Substantia nigra (tissue), 51 donors: ENCODE measurements at places on chromosomes 16 and 17.

- no peak for DNase-seq
Measured at GRCh38 chr17:44961921-44962350, 6.2 kb downstream of the C1QL1 start.

GRCh38 chr16:12502676-12503075 lies 301.0 kb downstream of the CPPED1 start:
- no peak for DNase-seq

DNA sequence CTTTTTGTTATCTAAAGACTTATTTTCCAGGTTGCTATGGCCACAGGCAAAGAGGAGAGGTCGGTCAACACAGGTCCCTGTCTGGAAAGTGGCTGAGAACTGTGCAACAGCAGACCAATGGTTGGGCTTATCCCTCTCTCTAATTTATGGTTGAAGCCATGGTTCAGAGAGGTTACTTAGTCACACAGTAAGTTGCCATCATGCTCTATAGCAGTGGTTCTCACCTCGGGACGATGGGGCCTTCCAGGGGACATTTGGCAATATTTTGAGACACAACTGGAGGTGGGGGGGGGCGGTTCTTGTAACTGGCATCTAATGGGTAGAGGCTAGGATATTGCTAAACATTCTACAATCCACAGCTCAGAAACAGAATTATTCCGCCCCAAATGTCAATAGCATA lies 842 bp upstream of the LDAF1 start:
- DNase-seq, result no peak

GRCh38 chr17:48726114-48726915 lies 2.2 kb downstream of the HOXB13 start:
- no peak for DNase-seq

DNA sequence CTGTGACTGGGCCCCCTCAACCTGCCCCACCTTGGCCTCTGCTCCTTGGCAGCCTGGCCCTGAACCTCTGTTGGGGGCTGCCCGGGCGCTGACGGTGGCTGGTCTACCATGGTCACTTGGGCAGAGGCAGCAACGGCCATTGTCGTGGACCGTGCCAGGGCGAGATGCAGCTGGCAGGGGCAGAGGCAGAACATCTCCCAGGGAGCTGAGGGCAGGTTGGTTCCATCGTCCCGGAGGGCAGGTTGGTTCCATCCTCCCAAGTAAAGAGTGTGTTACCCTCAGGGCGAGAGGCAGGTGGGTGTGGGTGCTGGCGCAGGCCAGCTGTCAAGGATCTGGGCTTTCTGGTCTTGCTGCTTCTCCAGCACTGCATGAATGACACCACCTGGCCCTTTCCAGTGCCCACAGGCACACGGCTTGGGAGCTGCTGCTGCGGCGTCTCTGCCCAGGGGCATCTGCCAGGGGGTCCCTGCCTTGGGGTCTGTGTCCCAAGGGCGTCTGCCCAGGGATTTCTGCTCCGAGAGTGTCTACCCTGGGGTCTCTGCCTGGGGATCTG lies 12.0 kb downstream of the ACSF3 start:
- no peak for DNase-seq

GRCh38 chr17:15323131-15323530 lies 18.3 kb downstream of the TEKT3 start:
- DNase-seq, result no peak

DNA sequence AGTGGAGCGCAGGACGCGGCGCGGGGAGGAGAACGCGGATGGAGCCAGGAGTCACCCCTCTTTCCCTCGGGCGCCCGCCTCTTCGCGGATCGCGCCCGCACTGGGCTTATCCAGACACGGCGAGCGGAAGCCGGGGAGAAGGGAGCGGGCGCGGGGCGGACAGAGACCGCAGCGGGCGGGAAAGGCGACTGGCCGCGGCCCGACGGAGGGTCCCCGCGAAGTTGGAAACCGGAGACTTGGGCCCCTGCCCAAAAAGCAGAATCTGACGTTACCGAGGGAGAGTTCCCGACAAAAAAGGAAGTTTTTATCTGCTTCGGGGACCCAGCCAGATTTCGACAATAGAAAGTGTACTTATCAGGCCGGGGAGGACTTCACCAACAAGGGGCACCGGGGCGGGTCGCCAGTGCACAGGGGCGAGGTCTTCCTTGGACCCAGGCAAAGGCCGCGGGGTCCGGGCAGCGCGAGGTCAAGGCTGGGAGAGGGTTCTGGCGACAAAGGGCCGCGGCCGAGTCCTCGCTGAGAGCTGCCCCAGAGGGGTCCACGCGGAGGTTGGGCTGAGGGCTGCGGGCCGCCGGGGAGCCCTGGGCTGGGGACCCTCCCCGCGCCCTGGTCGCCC lies 519 bp downstream of the ST6GALNAC2 start:
- DNase-seq, result no peak

GRCh38 chr16:52914428-52914827 lies 138.3 kb downstream of the CHD9NB start:
- DNase-seq, result no peak

DNA sequence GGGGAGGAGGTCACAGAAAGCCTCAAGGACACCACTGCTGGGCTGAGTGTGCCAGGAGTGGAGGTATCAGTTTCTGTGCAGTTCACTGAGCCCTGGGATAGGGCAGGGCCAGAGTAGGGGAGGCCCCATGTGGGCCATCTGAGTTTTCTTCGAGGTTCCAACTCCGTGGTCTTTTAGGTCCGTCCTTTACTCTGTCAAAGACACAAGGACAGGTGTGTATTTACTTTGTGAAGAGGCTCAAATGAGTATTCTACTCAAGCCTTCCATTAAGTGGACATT lies 59.5 kb downstream of the USP22 start:
- DNase-seq, result no peak

GRCh38 chr17:74578979-74579378 lies 11.7 kb upstream of the CD300H start:
- no peak for DNase-seq

DNA sequence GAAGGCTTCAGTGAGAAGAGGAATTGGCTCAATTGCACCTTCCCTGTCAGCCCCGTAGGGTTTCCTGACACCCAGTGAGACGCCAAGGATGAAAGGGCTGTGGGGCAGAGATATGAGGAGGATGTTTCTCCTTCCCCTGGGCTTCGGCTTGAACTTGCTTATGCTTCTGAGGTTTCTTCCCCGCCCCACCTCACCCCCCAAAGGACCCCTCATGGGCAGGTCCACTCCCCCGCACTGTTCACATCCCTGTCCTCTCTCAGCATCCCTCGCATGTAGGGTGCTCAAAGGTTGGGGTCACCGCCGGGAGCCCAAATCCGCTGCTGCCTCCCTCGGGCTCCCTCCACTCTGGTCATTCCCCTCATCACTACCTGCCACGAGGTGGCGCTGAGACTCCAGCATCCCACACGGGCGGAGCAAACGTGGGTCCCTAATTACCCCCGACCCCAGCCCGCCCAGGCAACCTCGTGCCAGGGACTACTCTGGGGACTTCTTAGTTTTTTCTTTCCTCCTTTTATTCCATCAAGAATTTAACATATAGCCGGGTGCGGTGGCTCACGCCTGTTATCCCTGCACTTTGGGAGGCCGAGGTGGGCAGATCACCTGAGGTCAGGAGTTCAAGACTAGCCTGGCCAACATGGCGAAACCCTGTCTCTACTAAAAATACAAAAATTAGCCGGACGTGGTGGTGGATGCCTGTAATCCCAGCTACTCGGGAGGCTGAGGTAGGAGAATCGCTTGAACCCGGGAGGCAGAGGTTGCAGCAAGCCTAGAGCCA lies 3.3 kb upstream of the TRARG1 start:
- DNase-seq, result peak; percentile 4

DNA sequence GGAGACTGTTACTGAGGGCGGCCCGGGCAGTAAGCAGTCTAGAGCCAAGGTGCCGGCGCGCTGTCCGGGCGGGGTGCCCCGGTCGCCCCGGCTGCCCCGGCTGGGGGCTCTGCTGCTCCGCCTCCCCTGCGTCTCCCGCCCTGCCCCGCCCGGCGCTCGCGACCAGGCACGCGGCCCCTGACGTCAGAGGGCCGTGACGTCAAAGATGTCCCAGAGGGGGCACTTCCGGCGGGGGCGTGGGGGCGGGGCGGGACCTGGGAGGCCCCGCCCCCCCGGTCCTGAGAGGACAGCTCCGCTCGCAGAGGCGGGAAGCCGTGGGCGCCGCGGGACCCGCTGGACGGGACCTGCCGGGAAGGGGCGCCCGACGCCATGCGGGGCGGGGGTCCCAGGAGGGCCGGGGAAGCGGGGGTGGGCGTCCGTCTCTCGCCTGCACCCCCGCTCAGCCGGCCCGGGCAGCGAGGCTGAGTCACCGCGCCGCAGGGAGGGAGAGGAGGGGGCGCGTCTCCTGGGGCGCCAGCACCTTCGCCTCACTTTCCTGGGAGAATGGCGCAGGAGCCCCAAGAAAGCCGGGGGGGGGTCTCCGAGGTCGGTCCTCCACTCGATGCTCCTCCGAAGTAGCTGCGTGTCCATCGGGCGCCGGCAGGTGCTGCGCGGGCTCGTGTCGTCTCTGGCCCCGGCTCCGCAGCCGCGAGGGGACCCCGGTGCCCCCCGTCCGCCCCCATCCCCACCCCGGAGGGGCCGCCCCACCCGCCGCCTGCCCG lies 4.4 kb upstream of the HIC1 start:
- peak; percentile 80 for DNase-seq

GRCh38 chr16:51041546-51041945 lies 109.5 kb downstream of the SALL1 start:
- DNase-seq, result no peak

- peak; percentile 41 for DNase-seq
Measured at GRCh38 chr16:68470461-68471150, 22.3 kb upstream of the SMPD3 start.

- no peak for DNase-seq
Measured at GRCh38 chr16:88911136-88911945, 44.9 kb upstream of the PABPN1L start.

DNA sequence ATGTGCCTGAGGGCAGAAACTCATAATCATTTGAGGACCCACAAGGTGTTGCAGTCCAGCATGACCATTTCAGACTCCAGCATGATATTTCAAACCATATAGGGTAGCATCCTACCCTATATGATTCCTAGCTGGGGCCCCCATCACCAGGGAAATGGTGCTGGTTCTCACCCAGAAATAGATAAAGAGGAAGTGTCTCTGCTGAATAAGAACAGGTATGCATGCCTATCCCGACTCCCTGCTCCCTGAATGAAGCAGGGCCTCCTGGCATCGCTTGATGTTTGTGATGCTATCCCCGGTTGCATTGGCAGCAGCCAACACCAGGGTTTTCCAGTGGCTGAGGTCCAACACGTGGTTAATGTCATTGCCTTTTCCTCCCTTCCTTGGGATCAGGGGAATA lies 17.1 kb upstream of the HEATR6 start:
- DNase-seq, result no peak

GRCh38 chr16:85715169-85716021 lies 26.6 kb upstream of the GINS2 start:
- DNase-seq, result no peak

DNA sequence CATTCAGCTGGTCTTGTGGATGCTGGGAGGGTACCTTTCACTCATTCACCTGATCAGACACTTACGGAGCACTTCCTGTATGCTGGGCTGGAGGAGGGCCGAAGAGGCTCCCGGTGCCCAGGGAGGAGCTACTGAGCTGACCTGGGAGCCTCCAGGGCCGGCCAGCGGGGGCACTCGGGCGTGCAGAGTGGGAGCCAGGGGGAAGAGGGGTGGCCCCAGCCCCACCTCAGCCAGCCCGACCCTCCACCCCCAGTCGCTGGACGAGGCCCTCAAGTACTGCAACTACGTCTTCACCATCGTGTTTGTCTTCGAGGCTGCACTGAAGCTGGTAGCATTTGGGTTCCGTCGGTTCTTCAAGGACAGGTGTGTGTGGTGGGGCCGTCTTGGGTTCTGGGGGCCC lies 10.3 kb downstream of the TPSG1 start:
- no peak for DNase-seq

DNA sequence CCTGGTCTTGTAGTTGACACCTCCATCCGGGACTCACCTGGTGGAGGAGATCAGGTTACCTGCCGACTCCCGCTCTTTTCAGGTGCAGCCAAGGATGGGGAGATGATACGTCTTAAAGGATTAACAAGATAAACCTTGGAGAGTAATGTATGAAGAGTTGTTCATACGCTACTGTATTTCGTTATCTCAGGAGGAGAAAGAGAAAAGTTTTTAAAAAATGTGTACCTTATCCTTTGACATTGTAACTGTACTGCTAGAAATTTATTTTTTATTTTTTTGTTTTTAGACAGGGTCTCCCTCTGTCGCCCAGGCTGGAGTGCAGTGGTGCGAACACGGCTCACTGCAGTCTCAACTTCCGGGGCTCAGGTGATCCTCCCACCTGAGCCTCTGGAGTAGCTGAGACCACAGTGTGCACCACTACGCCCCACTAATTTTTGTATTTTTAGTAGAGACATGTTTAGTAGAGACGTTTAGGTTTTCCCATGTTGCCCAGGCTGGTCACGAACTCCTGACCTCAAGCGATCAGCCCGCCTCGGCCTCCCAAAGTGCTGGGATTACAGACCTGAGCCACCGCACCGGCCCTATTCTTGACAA lies 764 bp upstream of the SMURF2 start:
- DNase-seq, result no peak

- DNase-seq, result no peak
Measured at GRCh38 chr17:8366231-8366630, 10.3 kb downstream of the KRABD2 start.

DNA sequence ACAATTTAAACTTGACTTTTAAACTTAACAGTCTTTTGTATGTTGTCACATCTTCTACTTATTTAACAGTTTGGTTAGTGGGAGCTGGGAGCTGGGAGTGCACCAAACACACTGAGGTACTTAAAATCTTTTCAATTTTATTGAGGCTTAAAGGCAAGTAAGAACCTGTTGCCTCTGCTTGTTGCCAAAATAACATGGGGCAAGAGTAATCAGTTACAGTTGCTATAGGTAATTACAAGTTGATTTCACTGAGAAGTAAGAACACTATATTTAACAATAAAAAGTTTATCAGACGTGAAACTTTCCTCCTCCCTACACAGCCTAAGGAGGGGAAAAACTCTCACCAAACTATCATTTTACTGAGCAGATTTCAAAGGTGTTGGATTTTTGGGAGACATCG lies 135.2 kb downstream of the FTO start:
- DNase-seq, result no peak

DNA sequence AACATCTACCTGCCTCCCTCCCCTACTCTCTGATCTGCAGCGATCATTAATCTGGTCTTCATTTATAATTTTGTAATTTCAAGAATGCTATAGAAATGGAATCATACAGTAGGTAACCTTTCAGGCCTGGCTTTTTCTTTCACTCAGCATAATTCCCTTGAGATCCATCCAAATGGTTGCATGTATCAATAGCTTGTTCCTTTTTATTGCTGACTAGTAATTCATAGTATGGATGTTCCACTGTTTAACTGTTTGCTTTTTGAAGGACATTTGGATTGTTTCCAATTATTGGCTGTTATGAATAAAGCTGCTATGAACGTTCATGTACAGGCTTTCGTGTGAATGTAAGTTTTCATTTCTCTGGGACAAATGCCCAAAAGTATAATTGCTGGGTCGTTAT lies 125.2 kb downstream of the USP31 start:
- no peak for DNase-seq

DNA sequence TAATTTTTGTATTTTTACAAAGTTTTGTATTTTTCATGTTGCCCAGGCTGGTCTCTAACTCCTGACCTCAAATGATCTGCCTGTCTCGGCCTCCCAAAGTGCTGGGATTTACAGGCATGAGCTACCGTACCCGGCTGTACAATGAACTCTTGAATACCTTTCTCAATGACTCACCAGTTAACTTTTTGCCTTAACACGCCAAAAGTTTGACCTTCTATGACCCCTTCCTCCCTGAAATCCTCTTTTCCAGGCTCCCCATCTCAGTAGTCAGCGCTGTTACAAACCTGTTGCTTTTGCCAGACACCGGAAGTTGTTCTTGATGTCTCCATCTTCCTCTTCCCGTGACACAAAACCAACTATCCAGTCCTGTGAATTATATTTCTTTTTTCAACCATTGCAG lies 158.1 kb upstream of the ASIC2 start:
- no peak for DNase-seq
